ENCODE measurements at places on chromosomes 1 and 21.

DNA sequence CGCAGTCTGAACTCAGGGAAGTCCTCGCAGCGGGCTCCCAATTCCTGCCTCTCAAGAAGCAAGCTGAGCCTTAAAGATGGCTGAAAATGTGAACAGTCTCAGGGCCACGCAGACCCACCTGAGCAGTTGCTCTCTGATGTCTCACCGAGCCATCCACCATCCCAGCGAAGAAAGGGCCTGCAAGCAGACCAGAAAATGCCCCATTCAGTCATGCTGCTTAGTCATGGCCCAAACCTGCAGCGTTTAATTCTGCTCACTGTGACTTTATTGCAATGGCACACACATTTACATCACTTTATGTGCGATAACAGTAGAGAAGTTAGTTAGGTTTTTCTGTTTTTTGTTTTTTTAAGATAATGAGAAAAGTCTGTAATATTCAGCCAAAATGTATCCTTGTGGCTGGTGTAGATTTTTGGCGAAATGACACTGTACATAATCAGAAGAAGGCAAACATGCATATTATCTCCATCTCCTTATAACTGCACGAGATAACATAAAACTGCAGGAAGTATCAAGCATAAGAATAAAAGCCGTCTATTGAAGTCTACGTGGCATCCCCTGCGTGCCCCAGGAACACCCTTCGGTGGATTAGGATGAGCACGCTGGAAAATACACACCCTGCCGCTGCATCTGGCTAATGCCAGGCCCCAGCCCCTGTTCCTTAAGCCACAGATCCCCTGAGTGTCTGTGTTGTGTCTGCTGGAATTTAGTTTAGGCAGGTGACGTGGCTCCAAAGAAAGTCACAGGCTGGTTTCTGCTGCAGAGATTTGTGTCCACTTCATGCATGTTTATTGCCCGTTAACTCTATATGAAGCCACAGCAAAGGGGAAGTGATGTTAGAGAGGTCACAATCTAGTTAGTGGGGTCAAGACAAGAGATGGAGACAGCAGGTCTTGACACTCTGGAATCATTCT is 119.8 kb upstream of the IRF2BP2 start:
- no peak for DNase-seq

GRCh38 chr1:70426154-70427131 is 15.4 kb downstream of the CTH start:
- DNase-seq = no peak

- DNase-seq = no peak
Measured at GRCh38 chr1:243916160-243916559, 66.1 kb upstream of the AKT3 start.

DNA sequence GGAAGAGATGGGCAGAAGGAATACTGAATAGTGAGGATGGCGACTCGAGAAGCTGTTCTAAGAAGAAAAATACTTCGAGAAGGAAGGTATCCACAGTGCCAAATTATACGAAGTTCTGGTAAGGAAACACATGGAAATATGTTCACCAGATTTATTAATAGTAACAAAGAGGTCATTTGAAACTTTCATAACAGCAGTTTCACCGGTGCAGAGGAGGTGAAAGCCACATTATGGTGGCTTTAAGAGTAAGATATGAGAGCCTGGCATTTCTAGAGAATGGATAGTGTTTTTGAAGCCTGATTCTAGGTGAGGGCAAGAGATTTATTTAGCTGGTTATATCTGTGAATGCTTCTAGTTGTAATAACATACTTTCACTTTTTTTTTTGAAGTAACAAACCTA is 56.2 kb downstream of the DPYD start:
- no peak for DNase-seq

GRCh38 chr1:158289811-158290210 is at the start of gene CD1C:
Gene CD1C (plus strand): TSS chr1:158289923. CDS start chr1:158290065, 142 bp downstream.
- no peak for DNase-seq

All from NCI-H1930 (cell line).